ENCODE measurements at places on chromosomes 7 and 10.

DNA sequence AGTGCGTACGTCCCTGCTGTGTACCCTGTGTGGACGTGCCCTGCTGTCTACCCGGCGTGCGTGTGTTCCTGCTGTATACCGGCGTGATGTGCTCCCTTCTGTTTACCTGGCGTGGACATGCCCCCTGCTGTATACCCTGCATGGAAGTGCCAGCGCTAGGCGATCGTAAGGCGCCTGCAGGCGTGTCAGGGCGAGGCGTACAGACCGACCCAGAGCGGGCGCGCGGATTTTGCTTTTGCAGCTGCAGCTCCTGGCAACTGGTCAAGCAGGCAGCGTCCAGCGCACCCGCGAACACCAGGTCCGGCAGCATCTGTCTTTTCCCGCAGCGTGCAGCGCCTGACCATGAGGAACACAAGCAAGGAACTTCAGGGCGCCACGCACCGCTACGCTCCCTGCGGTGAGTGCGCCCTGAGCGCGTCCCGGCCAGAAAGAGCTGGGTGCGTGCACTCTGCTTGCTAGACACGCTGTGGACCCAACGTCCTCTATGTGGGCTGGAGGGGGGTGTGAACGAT is 680 bp downstream of the C7orf57 start:
- DNase-seq, result no peak

GRCh38 chr7:100441641-100442535 is 5.6 kb upstream of the PPP1R35 start:
- DNase-seq, result no peak

DNA sequence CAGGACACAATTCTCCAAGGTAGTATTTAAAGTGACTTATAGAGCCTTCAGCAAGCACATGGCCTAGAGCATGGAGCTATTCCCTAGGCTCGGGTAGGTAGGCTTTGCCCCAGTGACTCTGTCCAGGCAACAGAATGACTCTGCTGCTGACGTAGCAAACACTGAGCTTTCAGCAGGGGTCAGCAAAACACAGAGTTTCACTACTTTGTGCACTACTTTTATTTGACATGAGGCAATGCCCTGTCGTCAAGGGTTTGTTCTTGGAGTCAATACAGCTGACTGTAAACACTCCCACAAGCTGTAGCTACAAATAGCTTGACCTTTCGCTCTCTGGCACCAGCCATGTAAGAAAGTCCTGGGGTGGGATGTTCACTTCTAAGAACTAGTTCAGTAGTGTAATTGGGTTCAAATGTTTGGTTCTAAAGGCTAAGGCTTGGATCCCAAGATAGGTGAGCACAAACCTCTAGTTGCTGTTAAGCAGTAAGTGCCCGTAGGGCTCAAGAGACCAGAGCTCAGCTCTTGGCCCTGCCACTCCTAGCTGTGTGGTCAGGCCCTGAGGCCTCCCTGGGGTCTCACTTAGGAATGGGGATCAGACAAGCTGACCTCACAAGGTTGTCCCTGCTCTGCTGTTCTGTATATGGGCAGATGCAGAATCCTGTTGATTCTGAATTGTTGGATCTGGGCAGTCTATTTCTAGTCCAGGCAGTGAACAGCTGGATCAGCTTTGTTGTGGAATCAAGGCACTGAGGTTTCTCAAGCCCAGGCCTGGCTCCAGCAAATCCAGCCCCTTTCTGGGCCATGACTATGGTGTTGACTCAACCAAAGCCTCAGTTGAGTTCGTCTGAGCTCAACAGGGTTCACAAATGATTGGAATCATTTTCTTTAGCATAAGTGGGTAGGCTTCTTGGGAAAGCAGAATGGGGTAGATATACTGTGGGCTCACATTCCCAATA is 10.7 kb downstream of the NODAL start:
- DNase-seq, result no peak

GRCh38 chr7:35253460-35253709 is 515 bp downstream of the TBX20 start:
- DNase-seq, result no peak

DNA sequence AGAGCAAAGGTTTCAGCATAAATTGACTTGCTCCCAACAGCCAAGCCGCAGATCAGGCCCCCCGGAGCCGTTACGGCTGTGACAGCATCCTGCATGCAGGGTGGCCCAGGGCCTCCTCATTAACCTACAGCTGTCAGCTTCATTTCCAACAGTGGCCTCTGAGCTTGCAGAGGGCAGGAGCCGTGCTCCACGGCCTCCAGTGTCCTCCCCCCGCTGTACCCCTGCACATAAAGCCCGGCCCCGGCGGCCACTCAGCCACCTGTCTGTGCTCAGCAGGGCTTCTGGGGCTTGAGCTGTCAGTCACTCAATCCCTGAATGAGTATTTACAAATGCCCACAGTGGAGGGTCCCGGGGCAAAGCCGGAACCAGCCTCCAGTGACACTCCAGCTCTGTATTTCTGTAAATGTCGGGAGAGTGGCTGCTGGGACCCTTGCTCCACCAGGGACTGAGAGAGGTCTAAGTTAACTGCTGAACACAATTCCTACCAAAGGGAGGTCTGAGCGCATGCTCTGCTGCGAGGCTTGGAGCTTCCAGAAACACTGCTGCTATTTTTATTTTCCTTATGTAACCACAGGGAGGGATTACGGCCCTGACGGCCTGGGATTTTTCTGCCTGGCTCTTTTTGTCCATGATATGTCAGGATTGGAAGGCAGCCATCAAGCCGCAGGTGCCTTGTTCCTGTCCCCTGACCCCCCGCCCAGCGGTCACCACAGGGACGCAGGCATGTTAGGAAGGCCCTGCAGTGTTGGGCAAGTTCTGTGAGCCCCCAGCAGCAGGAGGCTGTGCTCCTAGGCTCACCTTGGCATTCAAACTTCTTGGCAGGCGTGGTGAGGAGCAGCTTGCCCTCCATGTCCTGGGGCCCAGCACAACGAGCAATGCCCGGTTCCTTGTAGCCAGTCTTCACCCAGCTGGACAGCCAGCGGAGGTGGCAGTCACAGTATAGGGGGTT is 165.0 kb downstream of the SLIT1 start:
- DNase-seq, result no peak

GRCh38 chr10:132516771-132517725 is 20.5 kb upstream of the INPP5A start:
- DNase-seq, result peak; percentile 30

GRCh38 chr7:110898516-110898915 is 192.4 kb upstream of the LRRN3 start:
- no peak for DNase-seq

DNA sequence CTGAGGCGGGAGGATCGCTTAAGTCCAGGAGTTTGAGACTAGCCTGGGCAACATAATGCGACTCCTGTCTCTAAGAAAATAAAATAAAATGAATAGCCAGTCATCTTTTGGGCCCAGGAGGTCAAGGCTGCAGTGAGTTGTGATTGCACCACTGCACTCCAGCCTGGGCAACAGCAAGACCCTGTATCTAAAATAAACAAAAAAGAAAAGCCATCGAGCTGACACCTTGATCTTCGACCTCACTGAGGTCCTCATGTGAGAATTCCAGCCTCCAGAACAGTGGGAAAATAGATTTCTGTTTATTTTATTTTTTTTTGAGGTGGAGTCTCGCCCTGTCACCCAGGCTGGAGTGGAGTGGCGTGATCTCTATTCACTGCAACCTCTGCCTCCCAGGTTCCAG is 301.5 kb upstream of the GALNT17 start:
- DNase-seq, result no peak

DNA sequence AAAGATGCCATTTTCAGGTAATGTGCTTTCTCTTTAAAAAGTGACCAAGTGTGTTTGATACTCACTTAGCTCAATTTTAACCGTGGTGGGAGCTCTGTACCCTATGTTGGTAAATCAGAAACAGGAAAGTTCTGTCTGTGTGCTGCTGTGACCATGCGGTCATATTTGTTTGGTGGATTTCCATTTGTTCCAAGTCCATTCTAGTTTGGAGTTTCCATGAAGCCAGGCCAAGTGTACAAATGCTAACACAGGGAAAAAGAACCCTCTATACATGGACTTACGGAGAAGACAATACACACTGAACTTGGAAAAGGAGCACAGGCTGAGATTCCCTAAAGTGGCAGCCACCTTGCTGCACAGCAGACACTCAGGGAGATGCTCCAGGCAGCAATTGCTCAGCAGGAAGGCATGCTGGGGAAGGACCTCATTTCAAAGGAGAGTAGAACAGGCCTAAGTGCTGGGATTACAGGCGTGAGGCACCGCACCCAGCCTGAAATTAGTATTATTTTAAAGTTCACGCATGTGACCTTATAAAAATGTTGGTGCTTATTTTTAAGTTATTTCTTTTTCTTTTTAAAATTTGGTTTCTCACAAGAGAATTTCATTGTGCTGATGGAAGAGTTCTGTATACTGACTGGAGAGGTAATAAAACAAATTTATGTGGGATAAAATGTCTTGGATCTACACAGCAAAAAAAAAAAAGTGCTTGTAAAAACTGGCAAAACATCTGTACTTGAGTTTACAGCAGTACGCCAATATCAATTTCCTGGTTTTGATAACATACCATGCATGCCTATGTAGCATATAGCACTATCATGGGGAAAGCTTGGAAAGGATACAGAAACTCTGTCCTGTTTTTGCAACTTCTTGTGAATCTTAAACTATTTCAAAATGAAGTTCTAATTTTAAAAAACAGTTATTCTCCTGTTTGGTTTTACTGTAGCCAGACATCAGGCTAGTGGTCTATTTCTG is 436.2 kb downstream of the KCNMA1 start:
- no peak for DNase-seq

DNA sequence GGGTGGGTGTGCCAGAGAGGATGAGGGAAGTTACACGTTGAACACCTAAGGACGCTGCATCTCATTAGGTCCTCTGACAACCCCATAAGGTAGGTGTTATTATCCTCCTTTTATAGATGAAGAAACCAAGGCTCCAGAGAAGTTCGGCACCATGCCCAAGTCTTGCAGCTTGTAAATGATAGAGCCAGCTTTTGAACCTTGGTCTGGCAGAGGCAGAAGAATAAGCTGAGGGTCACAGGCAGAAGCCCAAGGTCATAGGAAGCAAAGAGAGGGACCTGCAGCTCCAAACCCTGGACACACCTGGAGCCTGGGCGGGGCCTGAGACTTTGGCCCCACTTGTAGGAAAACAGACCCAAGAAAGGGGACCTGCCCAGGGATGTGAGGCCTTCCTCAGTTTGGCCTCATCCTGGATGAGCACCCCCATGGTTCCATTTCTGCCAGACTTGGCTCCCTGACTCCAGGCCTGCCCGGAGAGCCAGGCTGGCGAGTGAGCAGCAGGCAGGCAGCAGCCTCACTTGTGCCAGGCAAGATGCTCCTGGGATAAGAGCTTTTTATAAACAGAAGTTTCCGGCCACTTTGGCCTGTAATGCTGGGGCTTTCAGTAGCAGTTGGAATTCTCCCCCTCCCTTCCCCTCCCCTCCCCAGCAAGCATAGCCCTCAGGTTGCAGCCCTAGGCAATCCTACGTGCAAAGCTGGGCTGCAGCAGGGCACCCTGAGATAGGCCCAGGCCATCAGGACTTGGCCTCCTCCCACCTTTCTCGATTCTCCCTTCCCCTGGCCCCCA is 2.4 kb downstream of the KCNH2 start:
- no peak for DNase-seq

DNA sequence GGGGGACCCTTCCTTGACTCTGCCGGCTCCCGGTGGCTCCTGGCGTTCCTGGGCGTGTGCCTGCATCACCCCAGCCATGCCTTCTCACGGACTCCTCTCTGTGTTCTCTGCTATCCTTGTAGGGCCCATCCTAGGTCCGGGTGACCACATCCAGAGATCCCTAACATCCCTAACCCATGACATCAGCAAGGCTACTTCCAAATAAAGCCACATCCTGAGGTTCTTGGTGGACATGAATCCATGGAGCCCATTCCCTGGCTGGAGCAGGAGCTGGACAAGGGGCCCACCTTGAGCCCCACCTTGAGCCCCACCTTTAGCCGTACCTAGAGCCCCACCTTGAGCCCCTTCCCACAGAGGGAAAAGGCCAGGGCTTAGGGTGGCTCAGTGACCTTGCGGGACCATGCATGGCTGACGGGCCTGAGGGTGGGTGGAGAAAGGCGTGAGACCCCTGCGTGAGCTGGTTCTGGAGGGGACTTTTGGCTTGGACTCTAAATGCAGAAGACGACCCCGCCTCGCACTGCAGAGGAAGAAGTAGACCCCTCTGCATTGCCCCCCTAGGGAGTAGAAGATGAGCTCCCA is 58.5 kb upstream of the INPP5A start:
- no peak for DNase-seq

DNA sequence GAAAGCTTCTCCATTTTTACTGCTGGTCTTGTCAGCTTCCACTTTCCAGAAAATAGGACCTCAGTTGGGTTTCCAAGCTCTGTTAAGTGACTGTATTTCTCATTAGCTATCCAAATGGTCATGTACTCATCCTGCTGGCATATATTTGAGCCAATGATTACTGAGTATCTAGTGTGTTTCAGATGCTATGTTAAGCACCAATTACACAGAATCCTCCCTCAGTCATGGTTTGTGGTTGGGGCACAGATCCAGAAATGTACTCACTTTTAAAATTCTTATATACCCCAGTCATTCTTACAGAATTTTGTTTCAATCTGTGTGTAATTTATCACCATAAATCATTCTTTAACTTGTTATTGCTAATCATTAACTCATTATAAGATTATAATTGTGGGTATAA is 362.3 kb upstream of the MTPN start:
- DNase-seq, result no peak

GRCh38 chr10:129192344-129193128 is 274.5 kb upstream of the MGMT start:
- no peak for DNase-seq

DNA sequence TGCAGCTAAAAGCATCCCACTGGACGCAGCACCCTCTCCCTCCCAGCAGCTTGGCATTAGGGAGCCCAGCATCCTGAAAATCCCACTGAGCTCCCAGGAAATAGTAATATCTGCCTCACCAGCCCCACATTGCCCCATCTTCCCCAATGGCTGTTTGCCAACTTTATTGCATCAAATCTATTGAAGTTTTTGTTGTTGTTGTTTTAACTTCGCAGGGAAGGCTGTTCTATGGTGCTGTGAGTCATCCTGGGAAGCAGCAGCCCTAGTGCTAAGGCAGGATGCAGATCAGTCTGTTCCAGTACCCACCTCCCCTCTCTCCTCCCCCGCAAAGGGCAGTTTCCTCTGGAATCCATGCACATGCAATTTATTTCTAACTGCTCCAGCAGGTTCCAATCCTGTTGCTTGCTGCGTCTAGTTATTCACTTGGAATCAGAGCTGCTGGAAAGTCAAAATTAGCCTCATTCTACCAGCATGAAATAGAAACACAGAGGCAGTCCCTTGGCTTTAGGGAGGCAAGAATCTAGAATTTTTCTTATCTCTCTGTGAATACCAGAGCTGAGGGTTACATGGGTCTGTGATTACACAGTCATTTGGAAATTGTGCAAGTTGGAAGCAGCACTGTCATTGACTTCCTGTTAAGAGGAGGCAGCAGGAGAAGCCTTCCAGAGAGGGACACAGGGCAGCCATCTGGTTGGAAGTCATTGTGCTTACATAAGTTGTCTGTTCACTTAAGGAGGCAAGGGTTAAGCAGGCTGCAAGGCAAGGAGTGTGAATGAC is 115.9 kb upstream of the CACUL1 start:
- no peak for DNase-seq

All from cortex of kidney (tissue), 1 donor.